Germinal center (tissue), 1 donor: ENCODE measurements at places on chromosomes 6 and 20.

GRCh38 chr6:51644426-51644825, 443.0 kb downstream of the PKHD1 start:
- DNase-seq, result no peak

- DNase-seq, result peak; percentile 84
Measured at GRCh38 chr6:28923318-28924102, at the start of gene TRIM27. TSS of gene TRIM27 (minus strand) at chr6:28923985. CDS start at chr6:28923632, 353 bp downstream.

DNA sequence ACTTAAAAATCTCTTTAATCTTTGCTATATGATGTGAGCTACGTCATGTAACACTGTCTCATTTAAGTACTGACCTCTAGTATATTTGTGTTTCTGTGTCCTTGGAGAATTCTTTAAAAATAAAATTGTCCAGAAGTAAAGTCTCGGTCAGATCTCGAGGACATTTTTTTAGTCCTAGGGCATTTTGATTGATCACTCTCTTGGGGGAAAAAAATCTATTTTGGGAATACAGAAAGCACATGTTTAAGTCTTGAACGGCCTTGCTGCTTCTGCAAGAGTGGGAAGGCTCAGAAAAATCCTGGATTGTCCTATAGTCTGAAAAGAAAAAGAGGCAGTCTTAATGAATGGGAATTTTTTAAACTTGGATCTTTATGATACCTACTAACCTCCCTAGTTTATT, 234.3 kb downstream of the UTRN start:
- no peak for DNase-seq

- no peak for DNase-seq
Measured at GRCh38 chr20:58140787-58141425, 87.5 kb downstream of the ANKRD60 start.

GRCh38 chr6:42045538-42046460, 4.5 kb upstream of the TAF8 start:
- DNase-seq, result peak; percentile 82

DNA sequence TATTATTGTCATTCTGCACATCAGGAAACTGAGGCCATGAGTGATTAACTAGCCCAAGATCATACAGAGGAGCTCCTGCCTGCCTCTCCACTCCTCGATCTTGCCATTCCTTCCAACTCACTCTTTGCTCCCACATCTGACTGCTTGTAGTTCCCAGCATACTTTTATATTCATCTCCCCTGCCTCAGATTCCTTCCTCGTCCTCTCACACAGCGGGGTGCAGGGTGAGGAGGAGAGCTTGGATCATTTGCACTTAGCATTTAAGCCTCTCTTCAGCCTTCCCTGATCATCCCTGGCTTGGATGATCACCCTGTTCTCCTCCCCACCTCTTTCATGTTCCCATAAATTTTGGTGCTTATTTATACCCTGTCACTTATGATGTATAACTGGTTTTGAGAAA, 515.1 kb upstream of the SOX4 start:
- no peak for DNase-seq
